Renal cortex interstitium (tissue), 15 donors: ENCODE measurements at places on chromosomes 5 and 9. TPM values are rescaled to one million over a fixed set of nuclear protein-coding genes. Genes with fewer than 3 reads are reported as not detected.

The ANGPTL2 gene
- 9.6 TPM for polyA plus RNA-seq

The PPP3R2 gene
- not detected for polyA plus RNA-seq

The GRXCR2 gene
- not detected for polyA plus RNA-seq

The DRD1 gene
- polyA plus RNA-seq, result not detected

The HBEGF gene
- polyA plus RNA-seq, result 12.6 TPM

The APBA1 gene
- polyA plus RNA-seq, result 18.1 TPM

The PCDHB6 gene
- polyA plus RNA-seq, result 3.2 TPM

The GDNF gene
- 19.6 TPM for polyA plus RNA-seq

The DNM1 gene
- polyA plus RNA-seq, result 106 TPM

The RIMOC1 gene
- 33.8 TPM for polyA plus RNA-seq

The ADAMTSL1 gene
- polyA plus RNA-seq, result 12.1 TPM

The GALT gene
- 65.6 TPM for polyA plus RNA-seq

The MEIKIN gene
- polyA plus RNA-seq, result not detected

The IPPK gene
- 10.3 TPM for polyA plus RNA-seq

The SLC6A18 gene
- polyA plus RNA-seq, result 4.6 TPM

The SLC36A3 gene
- polyA plus RNA-seq, result not detected

The PCDHB2 gene
- 4.9 TPM for polyA plus RNA-seq

The RMRP gene
- 1.9 TPM for polyA plus RNA-seq

The SMIM32 gene
- 16.4 TPM for polyA plus RNA-seq

The RNF208 gene
- polyA plus RNA-seq, result 6.0 TPM

The OR1J2 gene
- polyA plus RNA-seq, result not detected

The PTPRD gene
- 114 TPM for polyA plus RNA-seq

The SLC46A2 gene
- not detected for polyA plus RNA-seq

The ADAMTS6 gene
- polyA plus RNA-seq, result 3.2 TPM

The ORM2 gene
- polyA plus RNA-seq, result not detected

The SPATA9 gene
- 1.7 TPM for polyA plus RNA-seq

The CMYA5 gene
- polyA plus RNA-seq, result 20.6 TPM

The MARCOL gene
- not detected for polyA plus RNA-seq

The NSUN2 gene
- polyA plus RNA-seq, result 51.1 TPM

The CCNI2 gene
- 3.0 TPM for polyA plus RNA-seq

The GFPT2 gene
- 6.2 TPM for polyA plus RNA-seq

The RAPGEF1 gene
- 44.1 TPM for polyA plus RNA-seq

The PRXL2C gene
- polyA plus RNA-seq, result 6.3 TPM

The NFIB gene
- 19.9 TPM for polyA plus RNA-seq

The ZNF462 gene
- polyA plus RNA-seq, result 34.4 TPM

The SPAG8 gene
- polyA plus RNA-seq, result 4.8 TPM
